Lung microvascular endothelial cell (primary cell): ENCODE measurements at places on chromosomes 3 and 15. TPM values are rescaled to one million over a fixed set of nuclear protein-coding genes. Genes with fewer than 3 reads are reported as not detected.

GRCh38 chr15:101560722-101561583 is 71.4 kb upstream of the PCSK6 start:
- no peak for DNase-seq

SERINC4 gene
- not detected in 2 replicates for total RNA-seq

- no peak for DNase-seq
Observed at GRCh38 chr3:82229397-82229796, 468.0 kb upstream of the GBE1 start.

GRCh38 chr3:59425942-59426341 is 376.1 kb upstream of the CFAP20DC start:
- no peak for DNase-seq

- no peak for DNase-seq
Observed at GRCh38 chr3:197955892-197956477, 4.0 kb upstream of the LMLN start.

TRIM59 gene
- 9.9 and 13.1 TPM in 2 replicates for total RNA-seq
